ENCODE measurements at places on chromosomes 1 and 21.

GRCh38 chr1:175417316-175417715 lies 224.7 kb upstream of the KIAA0040 start:
- no peak for DNase-seq

GRCh38 chr1:116288201-116288598 lies 84.8 kb upstream of the ATP1A1 start:
- DNase-seq = no peak

- DNase-seq = no peak
Observed at GRCh38 chr1:41525891-41526587, 41.6 kb upstream of the EDN2 start.

- DNase-seq = no peak
Observed at GRCh38 chr1:34406833-34407539, 230.3 kb downstream of the C1orf94 start.

GRCh38 chr1:208219098-208219658 lies 25.0 kb downstream of the PLXNA2 start:
- DNase-seq = no peak

DNA sequence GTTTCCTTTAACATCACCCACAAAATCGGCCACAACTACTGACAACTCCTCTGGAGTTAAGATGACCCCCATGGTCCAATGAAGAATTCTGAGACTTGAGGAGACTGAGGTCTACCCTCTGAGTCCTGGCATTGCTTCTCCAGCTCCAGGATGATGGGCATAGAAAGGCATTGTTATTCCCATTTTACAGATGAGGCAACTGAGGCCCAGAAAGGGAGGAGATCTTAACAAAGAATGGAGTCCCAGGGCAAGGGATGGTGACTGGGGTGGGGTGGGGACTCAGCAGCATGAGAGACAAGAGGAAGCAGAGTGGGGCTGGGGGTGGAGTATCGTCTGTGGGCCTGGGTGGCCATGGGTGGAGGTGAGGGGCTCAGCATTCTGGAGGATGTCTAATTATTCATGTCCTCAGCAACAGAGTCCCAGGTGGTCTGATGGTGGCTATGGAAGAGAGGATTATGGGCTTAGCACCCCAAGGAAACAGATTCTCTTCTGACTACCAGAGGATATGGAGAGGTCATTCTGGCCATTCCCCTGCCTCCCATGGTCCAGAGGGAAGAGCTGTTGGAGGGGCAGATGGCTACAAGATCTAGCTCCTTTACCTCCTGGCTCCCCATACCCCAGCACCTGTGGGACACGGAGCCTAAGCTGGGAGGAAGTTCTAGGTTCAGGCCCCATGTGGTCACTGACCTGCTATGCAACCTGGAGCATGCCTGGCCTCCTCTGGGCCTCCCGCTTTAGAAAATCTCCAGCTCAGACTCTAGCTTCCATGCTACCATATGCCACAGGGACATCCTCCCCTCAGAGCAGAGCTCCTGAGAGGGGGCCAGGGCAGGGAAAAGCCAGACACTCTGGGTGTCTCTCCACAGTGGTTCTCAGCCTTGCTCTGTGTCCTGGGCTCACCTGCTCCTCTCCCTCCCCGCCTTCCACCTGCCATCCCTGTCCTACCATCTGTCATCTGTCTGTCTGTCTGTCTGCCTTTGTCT lies 37.4 kb upstream of the DMBX1 start:
- no peak for DNase-seq

- DNase-seq = peak; percentile 25
Observed at GRCh38 chr1:41242342-41243078, 404 bp upstream of the SCMH1 start.

DNA sequence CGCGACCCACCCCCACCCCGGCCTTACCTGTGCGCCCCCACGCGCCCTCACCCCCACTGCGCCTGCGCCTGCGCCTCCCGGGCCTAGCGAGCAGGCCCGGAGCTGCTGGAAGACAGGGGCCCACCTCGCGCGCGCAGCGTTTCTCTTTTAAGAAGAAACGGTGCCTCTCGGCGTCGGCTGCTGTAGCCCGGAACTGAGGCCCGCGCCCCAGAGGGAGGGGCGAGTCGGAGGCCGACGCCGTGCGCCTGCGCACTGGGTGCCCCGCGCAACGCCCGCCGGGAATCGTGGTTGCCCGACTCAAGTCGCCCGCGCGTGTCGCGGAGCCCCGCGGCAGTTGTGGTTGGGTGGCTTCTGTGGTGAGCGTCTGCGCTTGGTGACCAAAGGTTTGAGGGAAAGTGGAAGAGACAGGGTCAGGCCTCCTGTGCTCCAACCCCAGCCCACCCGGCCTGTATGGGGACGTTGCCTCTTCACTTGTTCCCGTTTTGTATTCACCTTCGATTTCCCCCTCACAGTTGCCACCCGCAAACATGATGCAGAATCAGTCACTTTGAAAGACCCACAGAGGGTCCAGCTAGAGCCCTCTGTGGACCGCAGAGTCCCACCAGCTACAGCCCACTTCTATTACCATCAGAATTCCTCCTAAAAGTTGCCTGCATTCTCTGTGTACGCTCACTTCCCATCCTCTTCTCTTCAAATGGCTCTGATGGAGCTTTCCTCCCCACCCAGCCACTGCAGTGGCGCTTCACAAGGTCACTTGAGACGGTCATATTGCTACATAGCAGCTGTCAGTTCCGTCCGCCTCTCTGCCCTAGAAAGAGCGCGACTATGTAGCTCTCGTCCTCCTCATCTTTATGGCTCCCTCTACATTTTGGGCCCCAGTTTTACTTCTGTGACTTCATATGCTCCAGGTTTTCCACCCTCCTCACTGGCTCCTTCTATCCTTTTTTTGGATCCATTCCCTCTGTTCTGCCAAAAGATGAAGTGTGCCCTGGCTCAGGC lies at the start of gene ZNF692:
Gene ZNF692 (minus strand): TSS at position 195 of the 999 bp plus-strand sequence. CDS start 776 bp downstream, outside the sequence.
- peak; percentile 98 for DNase-seq

GRCh38 chr1:112946683-112947082 lies 9.3 kb downstream of the SLC16A1 start:
- no peak for DNase-seq

DNA sequence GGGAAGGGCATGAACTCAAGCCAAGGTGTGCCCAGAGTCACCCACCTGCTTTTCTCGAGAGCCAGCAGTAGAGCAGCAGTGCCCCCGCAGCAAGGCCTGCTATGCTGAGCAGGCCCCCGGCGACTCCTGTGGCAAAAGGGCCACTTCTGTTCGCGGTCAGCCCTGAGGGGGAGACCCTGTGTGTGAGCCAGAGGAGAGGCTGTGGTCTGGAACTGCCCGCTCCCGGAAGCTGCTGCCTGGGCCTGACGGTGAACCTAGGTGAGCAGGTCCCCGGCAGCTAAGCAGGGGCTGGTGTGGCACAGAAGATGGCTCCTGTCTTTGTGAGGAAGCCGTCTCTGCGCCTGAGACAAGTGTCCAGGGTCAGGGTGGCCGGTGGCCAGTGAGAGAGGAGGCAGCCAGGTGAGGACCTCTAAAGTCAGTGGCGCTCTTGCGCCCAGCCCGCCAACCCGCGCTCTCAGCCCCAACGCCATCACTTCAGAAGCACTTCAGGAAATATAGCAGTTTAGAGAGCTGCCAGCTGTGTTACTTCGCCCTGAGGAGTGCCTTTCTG lies 31.9 kb downstream of the FCRL5 start:
- DNase-seq = no peak
